ENCODE measurements at places on chromosomes 1 and 21. TPM values are rescaled to one million over a fixed set of nuclear protein-coding genes. Genes with fewer than 3 reads are reported as not detected.

Gene IQGAP3
- not detected for polyA plus RNA-seq

Gene LRRC38
- not detected for polyA plus RNA-seq

Gene PIK3R3
- 125 TPM for polyA plus RNA-seq

Gene TMEM269
- 1.1 TPM for polyA plus RNA-seq

Gene SLC44A5
- 53.0 TPM for polyA plus RNA-seq

Gene SPATA46
- not detected for polyA plus RNA-seq

Gene CFAP74
- polyA plus RNA-seq: 0.22 TPM

Gene MCOLN2
- not detected for polyA plus RNA-seq

Gene ZSWIM5
- 27.2 TPM for polyA plus RNA-seq

Gene METTL18
- polyA plus RNA-seq: 8.5 TPM

Gene MRAP
- not detected for polyA plus RNA-seq

Gene CFHR5
- not detected for polyA plus RNA-seq

Gene NFIA
- 0.47 TPM for polyA plus RNA-seq

Gene SPRR1B
- not detected for polyA plus RNA-seq

Gene SASS6
- 6.4 TPM for polyA plus RNA-seq

Gene PRMT6
- polyA plus RNA-seq: 19.1 TPM

Gene TSACC
- polyA plus RNA-seq: not detected
